Spinal cord (tissue), 10 donors: ENCODE measurements at places on chromosomes 3 and 15.

DNA sequence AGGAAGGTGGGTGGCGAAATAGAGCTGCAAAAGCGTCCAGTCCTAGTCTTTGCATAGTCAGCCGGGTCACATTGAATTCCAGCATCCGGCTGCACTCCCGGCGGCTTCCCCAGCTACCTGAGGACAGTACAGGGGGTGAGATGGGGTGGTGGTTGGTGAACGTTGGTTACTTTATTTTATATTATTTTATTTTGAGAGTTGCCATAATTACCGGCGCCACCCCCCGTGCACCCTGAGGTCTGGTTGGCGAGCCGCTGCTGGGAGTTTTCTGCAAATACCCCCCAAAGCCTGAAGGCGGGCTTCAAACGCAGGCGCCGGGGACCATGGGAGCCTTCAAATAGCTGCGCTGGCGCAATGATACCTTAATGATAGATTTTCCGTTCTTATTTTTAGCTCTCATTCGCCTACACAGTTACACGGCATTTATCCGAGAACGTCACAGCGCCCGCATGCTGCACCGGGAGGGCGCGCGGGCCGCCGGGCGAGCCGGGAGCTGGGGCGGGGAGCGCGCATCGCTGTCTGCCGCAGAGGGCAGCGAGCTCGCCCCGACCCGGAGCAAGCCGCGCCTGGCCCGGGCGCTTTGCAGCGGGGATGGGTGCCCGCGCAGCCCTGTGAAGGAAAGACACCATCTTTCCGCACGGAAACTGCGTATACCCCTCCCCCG lies 756 bp upstream of the RASGRF1 start:
- no peak for DNase-seq

DNA sequence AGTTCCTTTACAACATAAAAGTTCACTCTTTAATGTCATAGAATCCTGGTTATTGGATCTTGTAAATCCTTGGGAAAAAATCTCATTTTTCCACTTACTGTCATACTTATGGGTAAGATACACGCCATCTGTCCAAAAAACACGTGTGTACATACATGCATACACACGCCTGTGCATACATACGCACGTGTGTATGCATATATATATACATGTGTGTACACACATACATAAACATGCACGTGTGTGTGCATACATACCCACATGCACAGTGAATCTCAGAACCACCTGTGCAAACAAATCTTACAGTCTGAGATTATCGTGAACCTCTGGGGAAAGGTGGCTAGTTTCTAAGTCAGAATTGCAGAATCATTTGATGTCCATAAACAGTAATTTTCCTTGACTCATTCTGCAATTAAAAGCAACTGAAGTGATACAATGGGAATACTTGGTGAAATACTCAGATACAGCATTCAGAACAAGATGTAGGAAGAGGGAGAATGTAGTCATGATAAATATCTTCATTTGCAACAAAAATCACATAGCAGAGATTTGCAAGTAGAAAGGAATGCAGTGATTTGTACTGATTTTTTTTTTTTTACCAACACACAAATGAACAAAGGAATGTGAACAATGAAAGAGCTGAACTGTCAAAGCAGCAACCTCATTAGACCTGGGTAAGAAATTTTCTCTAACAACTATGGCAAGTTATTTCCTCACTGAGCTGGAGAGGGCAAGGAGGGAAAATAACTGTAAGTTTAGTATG lies 160.6 kb upstream of the POU1F1 start:
- DNase-seq: no peak

DNA sequence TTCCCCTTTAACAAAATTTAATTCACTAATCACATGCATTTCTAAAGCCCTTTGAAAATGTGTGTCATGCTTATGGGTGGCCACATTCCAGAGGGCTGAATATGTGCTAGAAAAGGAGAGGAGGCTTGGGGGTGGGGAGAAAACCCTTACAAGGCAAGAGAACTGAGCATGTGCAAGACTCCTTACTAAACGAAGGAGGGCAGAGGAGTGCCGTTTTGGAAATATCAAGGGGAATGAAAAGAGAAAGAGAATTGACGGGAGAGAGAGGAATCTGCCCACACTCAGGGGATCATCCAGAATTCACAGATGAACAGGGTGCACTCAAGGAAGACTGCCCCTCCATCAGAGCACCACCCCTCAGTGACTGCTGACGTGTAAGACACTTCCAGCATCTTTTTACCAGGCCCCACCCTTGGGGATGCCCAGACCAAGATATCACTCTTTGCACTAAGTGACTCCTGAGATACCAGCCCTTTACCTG lies 37.9 kb upstream of the TSC22D2 start:
- no peak for DNase-seq

- DNase-seq: no peak
These were observed 19.3 kb upstream of the NRROS start for GRCh38 chr3:196620161-196620604.

- DNase-seq: no peak
These were observed 103.3 kb upstream of the SLC2A2 start for GRCh38 chr3:171129827-171130226.

- no peak for DNase-seq
These were observed 19.4 kb upstream of the PLOD2 start for GRCh38 chr3:146180376-146180775.

DNA sequence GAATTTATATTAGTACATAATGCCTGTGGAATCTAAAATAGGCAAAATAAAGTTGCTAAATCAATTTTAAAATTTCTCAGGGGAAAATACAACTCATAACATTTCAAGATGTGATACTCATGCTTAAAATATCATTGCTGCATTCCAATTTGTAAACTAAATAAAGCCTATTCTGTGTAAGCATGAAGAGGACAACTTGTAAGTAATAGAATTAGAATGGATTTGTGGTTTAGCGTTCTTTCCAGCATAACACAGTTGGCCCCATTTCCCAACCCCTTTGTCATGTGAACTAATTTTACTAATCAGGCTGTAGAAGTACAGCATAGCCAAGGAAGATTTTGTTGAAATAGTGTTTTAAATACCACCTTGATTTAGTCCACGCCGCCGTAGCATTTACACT lies 437.2 kb downstream of the SI start:
- peak; percentile 19 for DNase-seq

DNA sequence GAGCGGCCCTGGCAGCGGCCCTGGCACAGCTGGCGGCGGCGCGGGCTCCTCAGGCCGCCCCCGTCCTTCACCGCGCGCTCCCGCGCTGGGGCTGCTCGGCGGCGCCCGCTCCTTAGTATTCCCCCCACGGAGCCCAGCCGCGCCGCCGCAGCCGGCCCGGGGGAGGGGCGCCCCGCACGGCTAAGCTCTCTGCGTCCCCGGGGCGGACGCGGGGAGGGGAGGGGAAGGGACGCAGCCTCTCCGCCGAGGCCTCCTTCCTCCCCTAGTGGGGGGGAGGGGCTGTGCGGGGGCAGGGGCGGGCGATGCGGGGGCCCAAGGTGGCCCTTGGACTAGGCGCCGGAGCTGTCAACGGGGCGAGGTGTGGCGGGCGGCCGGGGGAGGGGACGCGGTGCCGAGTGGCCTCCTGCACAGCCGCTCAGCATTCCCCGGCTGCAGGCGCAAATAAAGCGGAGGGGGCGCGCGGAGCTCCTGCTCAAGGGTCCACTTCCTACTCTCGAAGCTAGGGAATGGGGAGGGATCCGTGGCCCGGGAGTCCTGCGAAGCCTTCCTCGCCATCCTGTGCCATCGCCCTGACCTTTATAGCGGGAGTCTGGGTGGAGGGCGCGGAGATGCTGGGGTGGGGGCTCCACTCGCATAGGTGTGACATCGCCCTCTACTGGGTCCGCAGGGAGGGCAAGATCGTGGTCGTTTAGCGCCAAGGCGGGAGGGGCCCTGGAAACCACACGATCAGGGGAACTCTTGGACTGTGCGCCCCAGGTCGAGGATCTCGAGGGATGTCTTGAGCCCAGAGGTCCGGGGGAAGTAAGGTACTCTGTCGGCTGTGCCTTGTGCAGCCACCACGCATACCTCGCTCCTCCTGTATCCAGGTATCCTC lies 22.2 kb downstream of the EPHB3 start:
- DNase-seq: no peak

DNA sequence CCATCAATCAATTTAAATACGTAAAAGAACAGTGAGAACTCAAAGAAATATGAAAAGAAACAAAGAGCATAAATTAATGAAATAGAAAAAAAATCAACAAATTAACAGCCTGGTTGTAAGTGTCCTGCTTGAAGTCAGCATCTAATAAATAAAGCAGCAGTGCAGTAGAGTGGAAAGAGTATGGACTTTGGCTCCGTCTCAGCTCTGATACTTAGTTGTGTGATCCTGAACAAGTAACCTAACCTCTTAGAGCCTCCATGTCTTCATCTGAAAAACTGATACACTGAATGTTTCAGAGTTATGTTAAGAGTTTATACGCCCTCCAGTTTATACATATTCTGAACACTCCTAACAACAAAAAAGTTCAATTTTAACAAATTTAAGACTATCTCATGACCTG lies 44.6 kb downstream of the TFDP2 start:
- DNase-seq: no peak

- no peak for DNase-seq
These were observed 51.4 kb downstream of the SLC6A11 start for GRCh38 chr3:10867384-10867783.

DNA sequence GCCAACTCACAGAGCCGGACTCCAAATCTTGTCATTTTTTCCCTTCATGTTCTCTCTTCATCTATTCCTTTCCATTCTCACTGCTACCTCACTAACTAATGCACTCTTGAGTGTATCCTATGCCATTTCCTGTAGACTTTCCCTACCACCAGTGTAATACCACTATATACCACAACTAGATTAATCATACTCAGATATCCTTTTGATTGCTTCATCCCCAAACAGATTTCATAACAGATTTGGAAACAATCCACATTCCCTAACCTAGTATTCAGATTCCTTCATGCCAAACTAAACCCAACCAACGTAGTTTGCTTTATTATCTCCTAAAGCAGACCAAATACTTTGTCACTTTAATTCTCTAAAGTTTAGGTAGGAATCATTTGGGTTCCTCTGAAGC lies 2.6 kb upstream of the PLOD2 start:
- DNase-seq: no peak

- DNase-seq: no peak
These were observed 78.1 kb upstream of the CGNL1 start for GRCh38 chr15:57298204-57298603.

GRCh38 chr3:16290827-16291196 lies 25.8 kb downstream of the OXNAD1 start:
- no peak for DNase-seq

DNA sequence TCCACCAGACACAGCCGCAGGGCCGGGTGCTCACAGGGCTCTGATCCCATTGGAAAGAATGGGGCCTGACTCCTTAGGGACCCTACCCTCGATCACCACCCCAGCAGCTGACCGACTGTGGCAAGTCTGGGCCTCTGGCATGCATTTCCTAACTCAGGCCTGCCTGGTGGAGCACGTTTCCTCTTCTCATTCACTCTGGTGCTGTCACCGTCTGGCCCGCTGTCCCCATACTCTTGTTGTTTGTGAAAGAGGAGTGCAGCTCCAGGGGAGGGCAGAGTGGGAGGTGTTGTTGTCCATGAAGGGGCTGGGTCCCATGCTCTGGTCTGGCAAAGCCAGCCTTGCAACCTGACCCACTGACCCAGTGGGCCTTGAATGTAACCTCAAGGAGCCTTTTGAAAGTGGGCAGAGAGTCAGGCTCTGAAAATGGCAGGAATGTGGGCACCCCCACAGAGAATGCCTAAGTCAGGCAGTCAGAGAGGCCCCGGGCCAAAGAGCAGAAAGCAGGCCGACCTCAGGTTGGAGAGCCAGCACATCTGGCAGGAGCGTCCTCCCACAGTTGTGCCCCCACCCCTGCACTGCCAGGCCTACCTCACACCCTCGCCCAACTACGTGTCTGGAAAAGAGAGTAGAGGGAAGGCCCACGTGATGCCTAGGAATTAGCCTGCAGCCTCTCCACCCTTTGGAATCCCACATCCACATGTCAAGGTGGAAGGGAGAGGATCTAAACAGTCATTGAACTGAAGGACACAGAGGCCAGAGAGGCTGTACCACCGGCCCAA lies 10.9 kb downstream of the SEMA7A start:
- no peak for DNase-seq

GRCh38 chr15:35450492-35450891 lies 95.5 kb downstream of the DPH6 start:
- DNase-seq: peak; percentile 4

- DNase-seq: no peak
These were observed 128.1 kb upstream of the WNT5A start for GRCh38 chr3:55615039-55615693.

DNA sequence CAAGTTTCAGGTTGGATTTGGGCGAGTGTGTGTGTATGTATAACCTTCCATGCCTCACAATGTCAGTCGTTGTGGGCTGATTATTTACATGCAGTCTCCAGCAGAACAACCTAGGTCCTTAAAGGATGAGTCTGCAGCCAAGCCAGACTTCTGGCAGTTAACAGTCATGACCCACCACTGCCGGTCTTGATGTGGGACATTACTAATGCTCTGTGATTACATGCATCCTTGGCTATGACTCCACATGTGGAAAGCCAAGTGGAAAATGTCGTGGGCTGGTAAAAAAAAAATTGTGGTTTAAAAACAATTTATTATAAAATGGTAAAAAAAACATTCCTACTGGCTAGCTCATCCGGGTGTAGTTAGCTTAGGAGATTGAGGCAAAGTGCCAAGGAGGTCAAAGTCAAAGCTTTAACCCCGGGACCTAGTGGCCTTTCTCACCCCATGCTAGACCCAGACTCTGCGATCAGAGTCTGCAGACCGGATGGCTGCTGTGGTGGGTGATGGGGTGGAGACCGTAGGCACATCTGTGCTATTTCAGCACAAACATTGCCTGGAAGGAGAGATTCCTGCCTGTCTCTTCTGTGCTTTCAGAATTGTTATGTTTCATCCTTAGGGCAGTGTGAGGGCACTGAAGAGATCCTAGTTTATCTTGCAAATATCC lies 6.8 kb downstream of the RARRES1 start:
- DNase-seq: no peak

DNA sequence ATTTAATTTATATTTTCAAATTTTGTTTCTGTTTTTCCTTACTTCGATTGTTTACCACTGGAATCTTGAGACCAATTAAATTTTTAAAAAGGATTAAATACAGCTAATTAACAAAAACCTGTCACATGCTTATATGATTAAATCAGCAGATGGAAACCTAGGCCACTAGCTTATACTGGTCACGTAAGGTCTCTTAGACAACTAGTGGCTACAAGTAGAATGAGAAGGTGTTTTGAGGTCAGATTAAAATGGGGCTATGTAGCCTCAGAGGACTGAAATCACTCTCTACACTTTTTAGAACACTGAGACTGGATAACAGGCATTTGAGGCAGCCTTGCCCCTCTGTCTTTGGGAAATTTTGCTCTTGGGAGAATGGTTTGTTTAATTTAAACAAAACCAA lies 246.5 kb upstream of the ONECUT1 start:
- no peak for DNase-seq

DNA sequence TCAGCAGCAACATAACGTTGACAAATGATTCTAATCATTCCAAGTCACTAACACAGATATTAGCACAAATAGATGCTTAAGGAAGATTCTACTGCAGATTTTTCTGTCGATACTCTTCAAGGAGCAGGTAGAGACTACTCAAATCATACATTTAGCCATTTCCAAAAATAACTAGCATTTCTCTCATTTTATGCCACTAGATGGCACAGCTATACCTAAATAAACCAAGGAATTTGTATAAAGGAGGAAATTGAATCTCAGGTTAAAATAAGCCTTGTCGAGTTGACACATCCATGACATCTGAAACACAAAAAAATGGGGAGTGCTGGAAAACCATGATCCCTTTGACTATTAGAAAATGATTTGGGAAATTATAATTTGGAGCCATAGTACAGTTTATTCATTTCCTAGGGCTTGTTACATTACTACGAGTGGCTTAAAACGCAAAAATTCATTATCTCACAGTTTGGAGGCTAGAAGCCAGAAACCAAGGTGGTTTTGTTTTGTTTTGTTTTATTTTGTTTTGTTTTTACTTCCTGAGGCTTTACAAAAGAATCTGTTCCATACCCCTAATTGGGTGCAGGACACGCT lies 59.5 kb upstream of the STRIT1 start:
- peak; percentile 92 for DNase-seq
